ENCODE measurements at places on chromosomes 2 and 18.

- no peak for DNase-seq
These were observed 268.4 kb downstream of the TCF4 start for GRCh38 chr18:55319459-55320193.

DNA sequence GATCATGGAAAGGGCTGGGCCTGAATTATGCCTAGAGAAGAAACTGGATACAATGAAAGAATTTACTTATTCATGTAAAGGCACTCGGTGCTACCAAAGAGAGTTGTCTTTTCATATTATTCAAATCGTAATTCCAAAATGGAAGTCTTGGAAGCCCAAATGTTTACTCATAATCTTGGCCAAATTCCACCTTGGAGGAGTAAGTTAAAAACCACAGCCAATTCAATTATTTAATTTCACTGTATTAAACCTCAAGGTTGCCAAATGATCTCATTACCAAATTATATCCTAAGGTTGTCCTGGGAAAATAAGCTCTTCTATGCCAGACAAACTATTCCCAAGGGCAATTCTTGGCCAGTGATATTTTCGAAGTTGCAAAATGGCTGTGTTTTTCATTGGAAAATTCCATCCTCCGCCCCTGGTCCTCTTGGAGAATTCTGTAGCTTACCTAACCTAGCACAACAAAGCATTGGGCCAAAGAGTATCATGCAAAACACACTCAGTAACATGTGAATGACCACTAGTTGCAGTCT, 11.1 kb upstream of the VPS4B start:
- no peak for DNase-seq

DNA sequence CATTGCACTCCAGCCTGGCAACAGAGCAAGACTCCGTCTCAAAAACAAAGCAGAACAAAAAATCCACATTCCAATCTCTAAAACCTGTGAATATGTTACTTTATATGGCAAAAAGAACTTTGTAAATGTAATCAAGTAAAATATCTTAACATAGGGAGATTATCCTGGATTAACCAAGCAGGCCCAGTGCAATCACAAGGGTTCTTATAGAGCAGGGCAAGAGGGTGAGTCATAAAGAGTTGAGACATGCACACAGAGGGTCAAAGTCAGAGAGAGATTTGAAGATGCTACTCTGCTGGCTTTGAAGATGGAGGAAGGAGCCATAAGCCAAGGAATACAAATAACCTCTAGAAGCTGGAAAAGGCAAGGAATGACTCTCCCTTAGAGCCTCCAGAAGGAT, 60.9 kb upstream of the SLC9A2 start:
- no peak for DNase-seq

GRCh38 chr2:209473930-209474419, 50.1 kb downstream of the MAP2 start:
- no peak for DNase-seq

DNA sequence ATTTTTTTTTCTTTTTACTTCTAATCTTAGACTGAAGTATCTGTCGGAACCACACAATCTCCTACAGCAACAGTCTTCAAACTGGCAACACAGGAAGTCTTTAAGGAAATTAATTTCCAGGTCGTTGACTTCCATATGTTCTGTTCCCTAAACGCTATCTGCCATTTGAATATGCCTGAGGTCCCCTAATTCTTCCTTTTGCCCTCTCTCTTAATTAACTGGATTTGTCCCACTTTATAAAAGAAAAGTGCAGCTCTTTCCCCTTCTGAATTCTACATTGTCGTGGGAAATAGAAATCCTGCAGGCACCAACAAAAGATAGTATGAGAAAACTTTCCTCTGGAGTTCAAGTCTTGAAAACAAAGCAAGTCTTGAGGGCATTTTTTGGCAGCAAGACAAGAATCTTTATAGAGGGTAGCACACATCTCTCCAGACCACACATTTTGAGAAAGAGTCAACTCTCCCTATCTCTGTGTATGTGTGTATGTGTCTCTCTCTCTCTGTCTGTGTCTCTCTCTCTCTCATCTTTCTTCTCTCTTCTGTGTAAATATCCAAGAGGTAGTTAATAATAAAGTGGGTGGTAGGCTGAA, 879.8 kb downstream of the SOCS6 start:
- no peak for DNase-seq

DNA sequence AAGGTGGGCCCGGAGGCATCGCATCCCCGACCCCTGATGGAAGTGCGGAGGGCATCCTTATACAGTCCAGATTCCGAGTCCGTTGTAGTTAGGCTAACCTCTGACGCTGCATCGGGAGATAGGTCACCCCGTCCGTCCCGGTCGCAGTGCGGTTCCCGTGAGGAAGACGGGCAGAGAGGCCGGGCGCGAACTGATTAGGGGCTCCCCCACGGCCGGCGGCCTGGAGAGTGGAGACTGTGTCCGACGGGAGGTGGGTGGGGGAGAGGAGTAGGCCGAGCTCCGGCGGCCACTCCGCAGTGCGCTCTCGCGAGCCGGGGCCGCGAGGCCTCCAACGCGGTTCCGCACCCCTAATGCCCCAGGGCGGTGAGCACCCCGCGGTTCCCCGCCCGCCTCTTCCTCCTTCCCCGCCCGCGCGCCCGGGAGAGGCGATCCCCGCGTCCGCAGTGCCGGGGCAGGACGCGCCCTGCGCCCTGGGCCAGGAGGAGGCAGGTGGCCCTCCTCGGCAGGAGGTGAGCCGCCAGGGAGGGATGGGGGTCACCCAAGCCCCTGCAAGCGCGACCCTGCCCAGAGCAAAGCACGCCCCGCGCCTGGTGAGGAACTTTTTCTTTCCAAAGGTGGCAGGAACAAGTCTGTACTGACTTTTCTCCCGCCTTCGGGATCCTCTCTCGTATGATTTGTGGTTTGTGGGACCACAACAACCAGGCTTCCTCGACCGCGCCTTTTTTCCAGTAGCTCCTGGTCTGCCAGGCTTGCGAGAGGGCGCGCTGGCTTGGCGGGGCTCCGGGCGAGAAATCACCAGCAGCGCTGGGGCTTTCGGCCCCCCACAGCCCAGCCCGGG, 1.4 kb upstream of the SP5 start:
- DNase-seq: no peak

- peak; percentile 50 for DNase-seq
These were observed 310.7 kb downstream of the TNS1 start for GRCh38 chr2:217691920-217692666.

- no peak for DNase-seq
These were observed 10.2 kb downstream of the C18orf32 start for GRCh38 chr18:49476664-49477411.

DNA sequence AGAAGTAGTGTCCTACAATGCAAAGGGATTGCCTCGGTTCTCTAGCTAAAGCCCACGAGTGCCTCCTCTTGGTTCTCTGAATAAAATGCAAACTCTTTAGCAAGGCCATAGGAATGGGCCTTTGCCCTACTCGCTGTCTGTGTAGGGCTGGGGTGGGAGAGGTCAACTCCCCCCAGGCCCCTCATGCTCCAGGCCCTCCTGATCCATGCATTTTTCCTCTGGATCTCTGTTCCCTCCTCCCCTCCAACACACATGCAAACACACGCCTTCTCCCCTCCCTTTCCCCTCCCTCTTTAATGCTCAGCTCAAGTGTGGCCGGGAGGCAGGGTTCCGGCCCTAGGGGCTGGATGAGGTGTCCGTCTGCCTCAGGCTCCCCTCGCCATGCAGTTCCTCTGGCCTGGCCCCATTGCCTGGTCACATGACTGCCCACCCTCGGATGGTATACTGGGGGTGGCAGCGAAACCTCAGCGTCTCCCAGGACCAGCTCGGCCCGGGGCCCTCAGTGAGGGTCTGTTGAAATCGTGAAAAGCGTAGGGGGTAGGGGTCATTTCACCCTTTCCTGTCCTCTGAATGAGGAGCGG, 14.9 kb upstream of the KLF11 start:
- no peak for DNase-seq

GRCh38 chr18:76771192-76771799, 51.1 kb upstream of the ZNF236 start:
- no peak for DNase-seq

DNA sequence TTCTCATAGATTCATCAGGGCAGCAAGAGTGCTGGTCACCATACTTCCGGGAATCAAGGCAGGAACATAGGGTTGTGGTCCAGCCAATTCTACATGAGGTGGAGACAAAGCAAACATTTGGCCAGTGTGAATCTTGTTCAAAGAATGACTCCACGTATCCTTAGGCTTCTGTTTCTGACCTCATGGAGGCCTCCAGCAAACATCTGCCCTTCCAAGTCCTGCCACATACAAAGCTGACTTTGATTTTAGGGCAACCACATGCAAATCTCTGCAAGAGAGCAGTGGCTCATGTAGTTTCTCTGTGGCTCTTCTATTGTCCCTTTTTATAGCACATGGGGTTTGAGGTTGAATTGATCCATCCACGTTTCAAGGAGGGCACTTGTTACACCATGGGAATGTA, 132.1 kb upstream of the MMADHC start:
- no peak for DNase-seq

DNA sequence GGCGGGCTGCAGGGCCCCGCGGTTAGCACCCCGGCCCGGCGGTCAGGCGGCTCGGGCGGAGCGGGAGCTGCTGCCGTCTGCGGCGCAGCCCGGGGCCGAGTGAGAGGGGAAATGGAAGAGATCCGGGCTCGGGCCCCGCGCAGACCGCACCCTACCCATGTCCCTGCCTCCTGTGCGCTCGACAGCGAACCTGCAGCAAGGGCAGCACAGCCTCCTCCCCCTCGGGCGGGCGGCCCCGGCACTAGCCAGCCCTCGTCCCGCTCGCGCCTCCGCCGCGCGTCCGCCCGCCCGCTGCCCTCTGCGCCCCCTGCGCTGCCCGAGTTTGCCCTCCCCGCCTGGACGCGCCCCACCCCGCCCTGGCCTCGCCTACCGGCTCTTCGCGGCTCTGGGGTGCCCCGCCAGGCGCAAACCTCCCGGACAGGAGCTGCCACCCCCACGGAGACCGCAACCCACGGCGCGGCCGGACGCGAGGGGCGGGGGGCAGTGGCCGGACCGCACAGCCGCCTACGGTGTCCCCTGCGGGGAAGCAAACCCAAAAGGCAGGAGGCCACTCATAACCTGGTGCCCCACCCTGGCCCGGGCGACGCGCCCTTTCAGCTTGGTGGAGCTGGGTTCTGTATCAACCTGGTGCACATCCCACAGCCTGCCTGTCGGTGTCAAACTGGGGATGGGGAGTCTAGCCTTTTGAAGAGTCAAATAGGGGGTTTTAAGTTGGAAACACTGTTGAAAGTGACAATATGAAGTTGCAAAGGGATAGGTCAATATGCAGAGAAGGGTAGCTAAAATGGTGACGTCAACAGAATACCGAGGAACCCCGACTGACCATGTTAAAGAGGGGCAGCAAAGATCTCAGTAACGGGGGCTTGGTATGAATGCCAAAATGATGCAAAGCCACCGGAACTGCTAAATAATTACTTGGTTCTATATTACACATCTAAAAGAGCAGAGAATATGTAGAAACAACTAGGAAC, at the start of gene IHH:
Gene IHH, minus strand, starts transcription at position 101 of the 971 bp plus-strand sequence. CDS start 454 bp downstream, outside the sequence.
- DNase-seq: no peak

GRCh38 chr18:63002305-63002704, 287.0 kb downstream of the PHLPP1 start:
- DNase-seq: no peak

GRCh38 chr18:6311456-6312215, 103.1 kb downstream of the L3MBTL4 start:
- no peak for DNase-seq

- no peak for DNase-seq
These were observed 371.3 kb downstream of the RNF144A start for GRCh38 chr2:7288484-7288883.

DNA sequence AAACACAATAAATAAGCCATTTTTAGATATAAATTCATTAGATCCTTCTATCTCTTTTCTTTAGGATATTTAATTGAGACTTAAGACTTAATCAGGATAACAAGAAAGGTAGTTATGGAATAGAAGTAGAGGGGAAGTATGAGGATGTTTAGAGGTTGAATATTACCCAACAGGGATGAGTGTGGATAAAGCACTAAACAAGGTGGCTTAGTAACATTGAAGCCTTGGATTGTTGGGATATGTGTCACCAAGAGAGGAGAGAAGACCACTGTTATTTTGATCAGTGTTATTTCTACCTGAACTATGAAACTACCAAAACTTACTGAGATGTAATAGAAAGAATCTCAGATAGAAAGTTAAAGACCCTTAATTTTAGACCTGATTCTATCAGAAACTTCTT, 405.7 kb downstream of the PIK3C3 start:
- DNase-seq: no peak

- DNase-seq: no peak
These were observed 824.9 kb upstream of the CRIM1 start for GRCh38 chr2:35530615-35531135.

DNA sequence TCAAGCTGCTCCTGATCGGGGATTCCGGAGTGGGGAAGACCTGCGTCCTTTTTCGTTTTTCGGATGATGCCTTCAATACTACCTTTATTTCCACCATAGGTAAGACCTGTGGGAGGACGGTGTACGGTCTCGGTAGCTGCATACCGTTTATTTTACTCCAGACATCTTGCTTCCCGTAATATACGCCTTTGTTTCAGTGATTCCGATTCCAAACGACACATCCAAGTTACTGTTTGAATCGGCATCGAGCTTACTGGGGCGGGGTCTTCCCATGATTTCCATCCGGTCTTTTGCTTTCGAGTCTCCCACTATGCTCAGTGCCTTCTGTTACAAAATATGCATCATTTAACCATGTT, 731 bp downstream of the RAB10 start:
- DNase-seq: no peak

GRCh38 chr2:232563580-232563979, 13.1 kb downstream of the EIF4E2 start:
- no peak for DNase-seq

GRCh38 chr2:182023235-182023634, 37.6 kb downstream of the PPP1R1C start:
- no peak for DNase-seq

DNA sequence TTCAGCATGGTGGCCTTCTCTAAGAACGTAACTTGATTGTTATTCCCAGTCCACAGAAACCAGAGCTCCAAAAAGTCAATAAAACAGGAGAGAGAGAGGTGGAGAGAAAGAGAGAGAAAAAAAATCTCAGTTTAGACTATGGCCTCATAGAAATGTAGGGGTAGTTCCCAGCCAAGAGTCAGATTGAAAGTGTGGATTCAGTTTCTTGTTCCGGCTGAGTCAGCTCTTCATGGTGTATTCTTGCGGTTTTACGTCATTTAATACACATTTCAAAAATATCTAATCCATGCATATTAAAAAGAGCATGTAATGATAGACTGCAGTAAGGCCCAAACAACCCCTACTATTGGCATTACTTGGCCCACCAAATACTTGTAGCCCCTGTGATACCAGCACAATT, 303.9 kb downstream of the ETAA1 start:
- no peak for DNase-seq

GRCh38 chr2:225559072-225559415, 159.5 kb downstream of the NYAP2 start:
- DNase-seq: no peak

DNA sequence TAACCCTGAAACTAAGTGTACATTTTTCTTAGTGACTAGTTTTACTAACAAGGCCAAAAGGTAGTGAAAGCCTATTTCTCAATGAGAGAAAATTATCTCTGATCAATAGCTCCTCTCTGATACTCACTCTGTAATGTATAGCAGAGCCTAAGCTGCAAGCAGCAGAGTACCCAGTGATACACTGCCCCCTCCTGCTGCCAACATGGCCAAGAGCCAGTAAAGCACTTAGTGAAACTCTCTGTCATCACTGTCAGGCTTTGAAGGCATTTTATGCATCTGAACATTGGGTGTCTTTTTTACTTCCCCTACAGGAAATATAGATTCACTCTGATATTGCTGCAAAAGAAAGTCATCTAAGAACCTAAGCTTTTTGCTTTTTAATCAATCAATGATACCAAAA, 784.1 kb upstream of the CDH7 start:
- DNase-seq: peak; percentile 42

Measured in heart left ventricle (tissue), 16 donors.